NCI-H2171 (cell line): ENCODE measurements at places on chromosomes 1 and 21.
A peak's percentile ranks its signal among the peaks of the same experiment; 100 is the strongest.

DNA sequence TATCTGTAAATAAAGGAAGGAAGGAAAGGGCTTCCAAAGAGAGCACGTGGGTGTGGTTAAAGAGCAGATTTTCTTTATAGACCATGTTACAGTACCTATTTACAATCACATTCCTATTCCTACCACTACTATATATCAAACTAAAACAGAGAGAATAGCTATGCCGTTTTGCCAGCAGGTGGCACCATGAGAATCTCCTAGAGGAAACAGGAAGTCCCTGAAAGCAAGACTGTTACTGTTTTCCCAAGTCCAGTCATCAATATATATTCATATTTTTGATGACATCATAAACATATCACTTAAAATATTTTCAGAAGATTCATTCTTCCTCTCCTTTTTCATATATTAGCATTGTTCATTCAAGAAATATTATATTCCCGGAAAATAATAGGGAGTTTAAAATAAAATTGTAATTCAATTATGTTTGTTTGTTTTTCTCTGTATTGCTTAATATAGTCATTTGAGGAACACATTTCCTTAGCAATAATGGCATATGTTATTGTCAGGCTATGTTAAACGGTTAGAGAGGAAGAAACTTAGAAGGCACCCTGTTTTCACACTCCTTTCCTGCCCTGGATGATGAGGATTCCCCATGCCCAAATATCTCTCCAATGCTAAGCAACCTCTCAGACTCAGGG lies 6.6 kb downstream of the CCDC190 start:
- DNase-seq, result peak; percentile 45

- no peak for DNase-seq
These were observed 5.1 kb downstream of the NT5C1A start for GRCh38 chr1:39666772-39667171.

- DNase-seq, result no peak
These were observed 30.1 kb downstream of the ATF3 start for GRCh38 chr1:212638492-212639151.

DNA sequence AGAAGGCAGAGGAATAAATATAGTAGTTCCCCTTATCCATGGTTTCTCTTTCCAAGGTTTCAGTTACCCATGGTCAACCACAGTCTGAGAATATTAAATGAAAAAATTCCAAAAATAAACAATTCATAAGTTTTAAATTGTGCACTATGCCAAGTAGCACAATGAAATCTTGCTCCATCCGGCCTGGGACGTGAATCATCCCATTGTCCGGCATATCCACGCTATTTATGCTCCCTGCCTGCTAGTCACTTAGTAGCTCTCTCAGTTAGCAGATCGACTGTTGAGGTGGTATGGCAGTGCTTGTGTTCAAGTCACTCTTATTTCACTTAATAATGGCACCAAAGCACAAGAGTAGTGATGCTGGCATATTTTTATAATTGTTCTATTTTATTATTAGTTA lies 58.6 kb upstream of the ARHGAP29 start:
- no peak for DNase-seq

GRCh38 chr1:213773975-213774374 lies 213.8 kb upstream of the PROX1 start:
- DNase-seq, result no peak

DNA sequence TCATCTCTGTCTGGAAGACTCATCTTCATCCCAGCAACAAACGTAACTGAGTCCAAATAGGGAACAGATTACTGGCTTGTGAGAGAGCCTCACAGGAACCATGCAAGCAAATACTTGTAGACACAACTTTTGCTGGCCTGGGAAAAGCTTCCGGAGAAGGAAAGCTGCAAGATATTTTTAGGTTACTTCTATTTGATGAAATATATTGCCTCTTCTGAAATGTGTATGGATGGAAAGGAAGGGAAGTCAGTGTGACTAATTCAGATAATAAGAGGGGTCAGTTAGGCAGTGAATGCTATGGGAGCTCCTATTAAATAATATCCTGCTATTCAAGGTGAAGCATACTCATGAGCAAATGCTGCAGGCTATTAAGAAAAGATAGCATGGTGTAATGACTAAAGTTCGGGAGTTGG lies 20.4 kb upstream of the FGGY start:
- no peak for DNase-seq

- DNase-seq, result no peak
These were observed 25.5 kb downstream of the PTGS2 start for GRCh38 chr1:186654741-186655140.

- DNase-seq, result no peak
These were observed 67.4 kb downstream of the OLFM3 start for GRCh38 chr1:101929343-101929742.

DNA sequence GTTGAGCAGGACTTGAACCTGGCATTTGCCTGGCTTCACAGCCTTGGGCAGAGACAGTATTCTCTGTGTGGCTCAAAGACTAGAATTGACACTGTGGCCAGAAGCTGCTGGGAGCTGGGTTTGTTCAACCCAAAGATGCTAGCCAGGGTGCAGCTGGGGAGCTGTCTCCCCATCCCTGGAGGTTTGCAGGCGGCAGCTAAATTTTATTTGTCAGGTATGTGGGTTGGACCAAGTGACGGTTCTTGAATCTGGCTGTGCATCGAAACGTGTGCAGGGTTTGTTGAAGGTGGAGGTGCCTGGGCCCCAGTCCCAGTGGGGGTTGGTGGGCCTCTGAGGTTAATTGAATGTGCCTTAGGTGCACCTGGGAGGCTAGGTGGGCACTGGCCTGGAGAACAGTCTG lies 11.8 kb downstream of the WNT4 start:
- DNase-seq, result no peak

DNA sequence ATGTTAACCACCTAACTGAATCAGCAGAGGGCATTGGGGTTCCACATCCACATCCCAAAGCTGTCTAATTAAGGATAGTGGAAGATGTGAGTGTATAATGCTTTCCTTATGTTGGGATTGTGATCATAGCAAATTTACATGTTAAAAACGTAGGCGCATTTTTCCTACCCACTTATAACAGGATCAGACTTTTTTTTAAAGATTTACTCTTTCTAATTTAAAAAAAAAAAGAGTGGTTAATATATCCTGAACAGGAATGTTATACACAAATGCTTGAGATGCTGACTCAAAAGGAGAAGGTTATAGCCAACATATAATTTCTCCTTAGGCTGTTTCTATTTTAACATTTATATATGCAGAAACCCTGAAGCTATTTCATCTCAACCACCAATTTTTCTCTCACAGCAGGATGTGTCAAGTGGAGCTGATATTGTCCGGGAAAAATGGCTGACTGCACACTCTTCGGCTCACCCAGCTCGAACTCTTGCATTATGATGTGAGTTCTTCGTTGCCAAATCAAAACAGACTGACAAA lies 40.3 kb downstream of the RGS5 start:
- no peak for DNase-seq

DNA sequence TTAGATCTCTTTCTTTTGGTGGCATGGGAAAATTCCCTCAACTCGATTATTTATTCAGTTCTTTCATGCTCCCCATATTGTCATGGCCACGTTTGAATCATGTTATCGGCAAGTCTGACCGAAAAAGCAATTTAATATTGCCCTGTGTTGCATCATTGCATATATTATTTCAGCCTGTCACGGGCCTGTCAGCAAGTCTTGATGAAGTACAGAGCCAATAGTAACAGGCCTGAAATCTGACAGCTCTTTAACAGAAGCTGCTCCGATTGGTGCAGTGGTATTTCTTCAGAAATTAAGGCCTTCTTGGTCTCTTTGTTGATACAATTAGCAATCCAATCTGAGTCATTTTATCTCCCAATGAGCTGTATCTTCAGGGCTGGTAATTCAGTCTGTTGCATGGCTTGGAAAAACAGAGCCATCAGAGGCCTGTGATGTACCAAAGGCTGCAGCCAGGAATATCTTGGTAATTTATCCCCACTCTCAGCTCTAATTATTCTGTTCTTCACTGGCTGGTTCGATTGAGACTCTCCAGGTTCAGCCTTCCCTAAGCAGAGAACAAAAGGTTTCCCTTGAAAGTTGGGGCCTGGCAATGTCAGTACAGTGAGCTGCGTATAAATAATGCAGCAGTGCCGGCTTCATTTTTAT lies 149.5 kb downstream of the FGGY start:
- DNase-seq, result no peak

DNA sequence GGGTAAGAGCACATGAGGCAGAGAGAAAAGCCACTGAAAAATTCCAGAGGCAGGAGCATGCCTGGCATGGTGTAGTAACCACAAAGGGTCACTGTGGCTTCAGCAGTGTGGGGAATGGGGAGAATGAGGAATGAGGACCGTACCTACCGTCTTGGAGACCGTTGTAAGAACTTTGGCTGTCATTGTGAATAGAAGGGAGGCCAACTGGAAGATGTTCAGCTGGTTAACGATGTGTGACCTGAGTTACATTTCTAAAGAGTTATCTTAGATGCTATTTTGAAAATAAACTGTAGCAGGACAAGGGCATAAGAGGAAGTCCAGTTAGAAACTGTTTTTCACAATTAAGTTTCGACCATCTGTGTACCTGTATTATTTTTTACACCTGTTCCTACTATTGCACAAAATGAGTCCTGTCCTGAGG lies 365.5 kb upstream of the SGIP1 start:
- DNase-seq, result no peak

DNA sequence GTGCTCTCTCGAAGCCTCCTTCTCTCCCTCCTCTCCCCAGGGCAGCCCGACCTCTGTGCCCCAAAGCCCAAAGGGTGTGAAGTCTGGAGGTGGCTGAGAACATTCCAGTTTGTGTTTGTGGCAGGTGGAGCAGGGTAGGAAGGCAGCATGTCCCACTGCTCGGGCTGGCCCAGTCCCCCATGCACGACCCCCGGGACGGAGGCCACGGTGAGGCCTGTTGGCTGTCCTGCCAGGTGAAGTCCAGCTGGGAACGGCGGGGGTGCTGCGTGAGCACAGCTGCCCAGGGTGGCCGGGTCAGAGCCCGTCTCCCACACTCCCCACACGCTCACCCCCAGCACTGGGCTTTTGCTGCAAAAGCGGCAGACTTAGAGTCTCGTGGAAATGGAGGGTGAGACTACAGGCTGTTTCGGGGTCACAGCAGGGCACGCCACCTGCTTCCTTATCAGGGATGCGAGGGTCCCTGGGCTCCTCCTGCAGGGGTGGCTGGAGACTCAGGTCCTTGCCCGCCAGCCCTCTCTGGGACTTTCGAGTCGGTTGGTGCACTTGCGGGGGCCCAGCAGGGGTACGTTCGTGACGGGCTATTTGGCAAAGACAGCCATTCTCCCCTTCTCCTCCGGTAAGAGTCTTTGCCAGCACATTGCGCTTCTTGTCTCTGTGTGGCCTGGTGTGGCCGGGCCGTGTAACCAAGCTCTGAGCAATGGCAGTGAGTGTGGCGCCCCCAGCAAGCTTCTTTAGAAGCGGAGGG lies 40.3 kb downstream of the MORN1 start:
- DNase-seq, result no peak

GRCh38 chr1:226526801-226527595 lies 21.6 kb upstream of the STUM start:
- no peak for DNase-seq

DNA sequence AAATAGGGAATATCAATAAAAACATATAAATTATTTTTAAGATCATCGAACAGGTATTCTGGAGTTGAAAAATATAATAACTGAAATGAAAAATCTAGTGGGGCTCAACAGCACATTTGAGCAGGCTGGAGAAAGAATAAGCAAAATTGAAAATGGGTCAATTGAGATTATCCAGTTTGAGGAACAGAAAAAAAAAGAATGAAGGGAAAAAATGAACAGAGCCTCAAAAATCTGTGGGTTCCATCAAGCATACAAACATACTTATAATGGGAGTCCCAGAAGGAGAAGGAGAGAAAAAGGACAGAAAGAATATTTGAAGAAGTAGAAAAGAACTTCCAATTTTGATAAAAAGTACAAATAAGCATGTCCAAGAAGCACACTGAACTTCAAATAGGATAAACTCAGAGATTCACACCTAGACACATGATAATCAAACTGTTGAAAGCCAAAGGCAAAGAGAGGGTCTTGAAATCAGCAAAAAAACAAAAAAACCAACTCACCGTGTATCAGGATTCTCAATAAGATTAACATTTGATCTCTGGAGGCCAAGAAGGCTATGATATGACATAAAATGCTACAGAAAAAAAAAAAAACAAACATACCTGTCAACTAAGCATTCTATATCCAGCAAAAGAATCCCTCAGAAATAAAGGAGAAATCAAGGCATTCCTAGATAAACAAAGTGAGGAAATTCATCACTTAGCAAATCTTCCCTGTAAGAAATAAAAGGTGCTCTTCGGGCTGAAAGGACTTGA lies 5.4 kb upstream of the COQ8A start:
- DNase-seq, result no peak

DNA sequence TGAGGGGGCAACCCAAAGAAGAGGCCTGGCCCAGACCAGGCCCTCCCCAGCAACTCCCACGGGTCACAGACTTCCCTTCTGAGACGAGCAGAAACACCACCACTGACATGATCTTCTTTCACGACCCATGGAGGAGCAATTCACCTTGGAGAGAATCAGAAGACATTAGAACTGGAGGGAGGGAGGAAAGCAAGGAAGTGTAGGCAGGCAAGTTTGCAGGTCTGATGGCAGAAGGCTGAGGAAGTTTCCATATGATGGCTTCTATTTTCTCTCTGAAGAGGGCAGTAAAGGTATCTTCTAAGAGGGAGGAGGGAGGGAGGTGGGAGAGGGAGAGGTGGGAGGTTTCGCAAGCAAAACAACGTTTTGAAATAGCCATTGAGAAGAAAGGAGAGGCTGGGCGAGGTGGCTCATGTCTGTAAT lies 1.4 kb upstream of the UBXN10 start:
- DNase-seq, result no peak

GRCh38 chr1:218571491-218571890 lies 226.4 kb downstream of the TGFB2 start:
- DNase-seq, result no peak

DNA sequence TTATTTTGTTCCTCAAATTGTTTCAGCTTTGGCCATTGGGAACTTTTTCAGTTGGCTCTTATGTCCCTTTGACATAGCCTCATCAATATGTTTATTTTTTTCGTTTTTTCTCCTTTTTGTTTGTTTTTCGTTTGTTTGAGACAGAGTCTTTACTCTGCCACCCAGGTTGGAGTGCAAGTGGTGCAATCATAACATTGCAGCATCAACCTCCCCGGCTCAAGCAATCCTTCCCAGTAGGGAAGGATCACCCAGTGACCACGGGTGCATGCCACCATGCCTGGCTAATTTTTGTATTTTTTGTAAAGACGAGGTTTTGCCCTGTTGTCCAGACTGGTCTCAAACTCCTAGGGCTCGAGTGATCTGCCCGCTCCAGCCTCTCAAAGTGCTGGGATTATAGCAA lies 8.1 kb downstream of the POLR3GL start:
- DNase-seq, result no peak

- DNase-seq, result no peak
These were observed 40.3 kb downstream of the CAPN9 start for GRCh38 chr1:230787471-230787870.
